Stimulated activated CD8-positive, alpha-beta memory T cell treated with anti-CD3 and anti-CD28 coated beads, Interleukin-4, amount 100 ng/mL, for 24 hours (primary cell): ENCODE measurements at places on chromosomes 7 and 10.

GRCh38 chr10:75293446-75293820 is 57.7 kb upstream of the COMTD1 start:
- DNase-seq = no peak

- no peak for DNase-seq
These were observed 93.3 kb upstream of the FAM171A1 start for GRCh38 chr10:15464381-15464780.

DNA sequence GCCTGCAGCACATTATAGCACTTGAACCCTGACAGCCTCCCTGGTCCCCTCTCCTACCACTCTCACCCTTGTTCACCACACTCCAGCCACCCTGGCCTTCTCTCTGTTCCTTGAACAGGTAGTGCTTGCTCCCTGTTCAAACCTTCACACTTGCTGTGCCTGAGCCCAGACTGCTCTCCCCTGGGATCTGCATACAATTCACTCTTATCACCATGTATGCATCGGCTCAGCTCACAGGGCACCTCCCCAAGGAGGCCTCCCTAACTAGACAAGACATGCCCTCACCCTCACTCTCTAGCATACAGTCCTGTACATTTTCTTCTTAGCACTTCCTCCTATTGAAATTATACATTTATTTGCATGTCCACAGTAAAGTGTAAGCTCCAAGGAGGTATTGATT is 59.3 kb downstream of the FAM13C start:
- no peak for DNase-seq

GRCh38 chr10:25288181-25288580 is 113.4 kb downstream of the GPR158 start:
- no peak for DNase-seq

GRCh38 chr10:74677951-74678350 is 148.4 kb upstream of the KAT6B start:
- no peak for DNase-seq

DNA sequence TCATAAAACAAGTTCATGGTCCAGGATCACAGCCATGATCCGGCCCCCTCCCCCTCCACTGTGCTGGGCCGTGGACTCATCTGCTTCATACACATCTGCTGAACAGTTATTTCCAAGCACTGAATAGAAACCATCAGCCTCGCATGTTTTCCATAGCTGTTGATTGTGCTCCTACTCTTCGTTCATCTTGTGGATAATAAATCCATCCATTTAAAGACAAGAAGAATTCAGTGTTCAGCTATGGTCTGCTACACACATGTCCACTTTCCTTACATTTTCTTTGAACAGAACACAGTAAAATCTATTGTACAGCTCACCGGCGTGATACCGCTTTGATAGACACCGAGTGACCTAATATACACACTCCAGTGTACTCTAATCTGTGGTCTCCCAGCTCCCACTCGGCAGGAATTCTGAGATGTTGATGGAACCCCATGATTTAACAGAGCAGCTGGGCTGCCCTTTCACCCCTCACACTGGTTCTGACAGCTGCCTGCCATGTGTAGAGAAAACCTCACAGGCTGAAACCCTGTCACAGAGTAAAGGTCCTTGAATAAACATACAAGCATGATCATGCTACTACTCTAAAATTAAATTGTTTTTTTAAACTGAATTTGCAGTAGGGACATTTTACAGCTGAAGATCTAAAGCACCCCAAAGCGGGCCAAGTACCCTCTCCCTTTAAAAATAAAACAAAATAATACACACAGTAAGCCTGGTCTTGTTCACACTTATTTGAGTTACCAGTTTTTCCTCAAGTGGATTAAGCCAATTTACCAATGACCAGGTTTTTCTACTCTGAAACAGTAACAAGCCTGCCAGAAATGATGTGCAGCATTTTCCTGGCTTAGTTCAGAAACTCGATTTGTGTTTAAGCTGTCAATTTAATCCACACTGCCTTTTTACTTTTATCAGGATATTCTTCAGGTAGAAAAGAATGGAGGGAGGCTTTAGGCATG is 95.1 kb upstream of the FZD1 start:
- no peak for DNase-seq

DNA sequence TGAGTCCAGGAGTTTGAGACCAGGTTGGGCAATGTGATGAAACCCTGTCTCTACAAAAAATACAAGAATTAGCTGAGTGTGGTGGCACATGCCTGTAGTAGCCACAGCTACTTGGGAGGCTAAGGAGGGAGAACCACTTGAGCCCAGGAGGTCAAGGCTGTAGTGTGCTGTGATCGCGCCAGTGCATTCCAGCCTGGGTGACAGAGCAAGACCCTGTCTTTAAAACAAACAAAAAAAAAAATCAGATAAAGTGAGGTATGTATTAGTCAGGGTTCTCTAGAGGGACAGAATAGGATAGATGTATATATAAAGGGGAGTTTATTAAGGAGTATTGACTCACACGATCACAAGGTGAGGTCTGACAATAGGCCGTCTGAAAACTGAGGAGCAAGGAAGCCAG is 101.5 kb upstream of the GPR26 start:
- DNase-seq = no peak

DNA sequence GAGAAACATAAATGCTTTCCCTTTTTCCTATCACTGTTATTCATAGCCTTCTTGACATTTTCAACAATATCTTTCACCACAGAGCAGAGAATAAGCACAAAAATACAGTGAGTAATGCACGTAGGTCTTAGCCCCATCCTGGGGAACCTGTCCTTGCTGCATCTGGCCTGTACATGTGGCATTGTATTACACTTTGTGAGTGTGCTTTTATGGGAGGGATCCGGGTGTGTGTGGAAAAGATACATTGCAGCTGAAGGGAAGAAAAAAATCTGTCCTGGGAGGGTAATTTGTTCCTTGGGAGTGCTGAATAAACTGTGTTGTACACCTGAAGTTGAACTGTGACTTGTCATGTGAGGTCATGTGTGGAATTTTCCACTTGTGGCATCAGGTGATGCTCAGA is 422.7 kb upstream of the LRGUK start:
- no peak for DNase-seq

DNA sequence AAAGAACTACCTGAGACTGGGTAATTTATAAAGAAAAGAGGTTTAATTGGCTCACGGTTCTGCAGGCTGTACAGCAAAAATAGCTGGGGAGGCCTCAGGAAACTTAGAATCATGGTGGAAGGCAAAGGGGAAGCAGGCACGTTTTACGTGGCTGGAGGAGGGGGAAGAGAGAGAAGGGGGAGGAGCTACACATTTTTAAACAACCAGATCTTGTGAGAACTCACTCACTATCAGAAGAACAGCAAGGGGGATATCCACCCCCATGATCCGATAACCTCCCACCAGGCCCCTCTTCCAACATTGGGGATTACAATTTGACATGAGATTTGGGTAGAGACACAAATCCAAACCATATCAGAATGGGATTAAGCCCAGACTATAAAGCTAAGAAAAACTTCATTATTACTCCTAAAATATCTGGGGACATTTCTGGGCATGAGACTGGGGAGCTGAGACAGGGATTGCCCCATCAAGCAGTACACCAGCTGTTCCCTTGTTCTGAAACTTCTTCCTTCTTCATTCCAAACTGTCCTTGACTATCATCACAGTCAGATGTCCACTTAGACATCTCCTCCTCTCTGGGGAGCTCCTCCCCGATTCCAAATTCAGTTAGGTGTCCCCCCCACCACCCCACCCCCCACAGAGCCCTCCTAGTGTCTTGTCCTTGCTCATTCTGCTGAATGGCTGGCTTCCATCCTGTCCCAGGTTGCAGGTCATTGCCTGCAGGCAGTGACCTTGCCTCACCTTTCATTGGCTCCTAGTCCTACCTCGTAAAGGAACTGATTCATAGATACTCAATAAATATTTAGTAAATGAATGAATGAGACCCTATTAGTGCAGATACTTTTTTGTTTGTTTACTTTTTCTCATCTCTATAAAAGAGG is 132.6 kb downstream of the EVX1 start:
- no peak for DNase-seq

GRCh38 chr7:44881610-44882009 is 3.7 kb downstream of the PURB start:
- DNase-seq = no peak

DNA sequence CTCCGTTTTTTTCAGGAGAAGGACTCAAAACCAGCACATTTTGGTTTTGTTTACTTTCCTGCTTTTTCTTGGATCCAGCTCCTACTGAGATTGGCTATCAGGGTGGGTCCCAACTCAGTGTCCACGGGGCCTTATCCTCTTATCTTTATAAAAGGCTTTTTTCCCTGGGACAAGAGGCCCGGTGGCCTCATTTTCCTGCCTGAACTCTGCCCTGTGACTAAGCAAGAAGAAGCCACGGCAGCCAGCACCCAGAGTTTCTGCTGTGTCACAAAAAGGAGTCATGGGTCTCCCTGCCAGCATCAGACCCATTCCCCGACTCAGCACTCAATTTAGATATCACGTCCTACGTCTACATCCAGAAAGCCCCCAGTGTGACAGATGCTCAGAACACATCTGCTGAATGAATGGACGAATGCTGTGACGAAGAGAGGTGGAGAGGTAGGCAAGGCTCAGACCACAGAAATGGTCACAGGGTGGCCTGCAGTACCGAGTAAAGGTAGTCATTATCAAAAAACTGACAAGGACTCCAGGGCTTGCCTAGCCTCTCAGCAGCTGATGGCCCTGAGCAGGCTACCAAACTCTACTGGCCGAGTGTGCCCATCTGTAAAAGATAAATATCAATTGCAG is 16.7 kb downstream of the DLG5 start:
- DNase-seq = no peak

DNA sequence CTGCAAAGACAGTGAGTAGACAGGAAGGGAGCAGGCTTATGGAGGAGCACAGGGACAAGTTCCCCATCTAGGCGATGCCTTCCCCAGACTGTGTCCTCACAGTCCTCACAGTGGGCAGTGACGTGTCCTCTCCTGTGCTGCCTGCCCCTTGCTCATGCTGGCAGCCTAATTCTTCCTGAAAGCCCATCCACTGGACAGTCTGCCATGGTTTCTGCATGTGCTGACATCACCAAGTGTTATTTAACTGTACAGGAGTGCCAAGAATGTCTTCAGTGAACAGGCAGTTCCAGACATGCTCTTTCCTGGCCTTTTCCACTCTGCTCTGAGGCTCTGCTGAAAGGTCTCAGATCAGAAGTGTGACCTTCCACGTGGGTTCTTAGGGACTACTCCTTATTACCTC is 54.1 kb downstream of the ZNF248 start:
- DNase-seq = no peak

DNA sequence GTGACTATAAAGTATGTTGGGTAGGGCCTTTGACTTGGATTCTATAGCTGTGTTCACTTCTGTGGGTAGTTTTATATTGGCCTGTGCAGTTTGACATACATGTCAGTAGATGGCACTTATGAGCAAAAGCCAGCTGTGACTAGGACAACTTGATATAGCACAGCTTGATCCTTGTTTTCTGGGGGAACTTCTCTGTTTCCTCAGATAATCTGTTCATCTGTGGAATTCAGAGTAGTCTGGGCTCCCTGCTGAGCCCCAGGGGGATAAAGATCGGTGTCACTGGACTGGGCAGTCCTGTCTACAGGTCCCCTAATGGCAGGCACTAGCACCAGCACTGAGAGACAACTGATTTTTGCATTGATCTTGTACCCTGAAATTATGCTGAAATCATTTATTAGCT is 25.4 kb downstream of the CYP2C9 start:
- no peak for DNase-seq

- no peak for DNase-seq
These were observed 66.1 kb upstream of the AFAP1L2 start for GRCh38 chr10:114470361-114470760.

DNA sequence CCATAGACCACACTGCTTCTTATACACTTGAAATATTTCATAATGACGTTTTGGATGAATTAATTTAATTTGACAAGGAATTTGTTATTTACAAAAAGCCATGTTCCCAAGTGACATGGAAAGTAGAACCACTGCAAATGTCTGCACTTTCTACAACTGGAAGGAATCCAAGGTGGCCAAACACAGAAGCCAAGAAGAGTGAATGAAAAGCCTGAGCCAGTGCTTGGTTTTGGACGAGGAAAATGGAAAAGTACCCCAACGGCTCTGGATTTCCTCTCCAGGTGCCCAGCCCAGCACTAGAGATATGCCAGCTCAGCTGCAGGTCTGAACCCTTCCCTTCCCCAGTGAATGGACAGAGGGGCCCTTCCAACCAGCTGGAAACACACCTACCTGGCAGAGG is 279.4 kb downstream of the TNS3 start:
- no peak for DNase-seq

GRCh38 chr10:71694039-71694501 is 25.5 kb downstream of the C10orf105 start:
- DNase-seq = no peak

GRCh38 chr10:113970641-113971040 is 73.0 kb upstream of the ADRB1 start:
- no peak for DNase-seq

- no peak for DNase-seq
These were observed 131.1 kb upstream of the PTPRZ1 start for GRCh38 chr7:121741896-121742295.

- DNase-seq = no peak
These were observed 25.2 kb downstream of the HIPK2 start for GRCh38 chr7:139752604-139753003.

- no peak for DNase-seq
These were observed 541.0 kb upstream of the ADARB2 start for GRCh38 chr10:2278363-2278762.

DNA sequence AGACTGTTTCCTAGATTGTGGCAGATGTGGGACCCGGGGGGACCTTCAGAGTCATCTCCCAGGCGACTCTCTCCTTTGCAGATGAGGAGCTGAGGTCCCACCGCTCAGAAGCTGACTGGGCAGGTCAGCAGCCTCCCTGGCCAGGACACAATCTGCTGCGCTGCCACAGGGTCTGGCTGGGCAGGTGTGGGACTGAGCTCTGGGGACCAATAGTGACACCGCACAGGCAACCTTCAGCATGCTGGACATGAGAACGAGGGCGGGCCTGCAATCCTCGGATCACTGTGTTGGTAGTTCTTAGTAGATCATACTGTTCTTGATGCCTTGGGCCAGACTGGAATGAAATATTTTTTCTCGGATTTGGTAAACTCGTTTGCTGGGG is 20.5 kb upstream of the CRYGN start:
- no peak for DNase-seq

DNA sequence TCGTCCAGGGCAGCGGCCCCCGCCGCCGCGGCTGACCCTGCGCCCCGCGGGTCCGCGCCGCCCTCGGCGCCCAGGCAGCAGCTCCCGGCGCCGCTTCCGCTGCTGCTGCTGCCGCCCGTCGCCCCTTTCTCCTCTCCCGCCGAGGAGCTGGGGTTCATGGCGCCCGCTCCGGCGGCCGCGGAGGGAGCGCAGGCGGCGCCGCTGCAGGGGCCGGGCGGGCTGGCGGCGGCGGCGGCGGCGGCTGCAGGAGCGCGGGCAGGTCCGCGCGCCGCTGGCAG is 286 bp downstream of the DGKI start:
- no peak for DNase-seq

GRCh38 chr7:80679921-80680907 is 41.8 kb downstream of the CD36 start:
- DNase-seq = no peak

- DNase-seq = no peak
These were observed 1066.1 kb upstream of the SORCS1 start for GRCh38 chr10:108230478-108231170.
